ENCODE measurements at places on chromosomes 5 and 9.
A peak's percentile ranks its signal among the peaks of the same experiment; 100 is the strongest.

GRCh38 chr9:2253636-2254580 lies 238.8 kb downstream of the SMARCA2 start:
- DNase-seq, result no peak

DNA sequence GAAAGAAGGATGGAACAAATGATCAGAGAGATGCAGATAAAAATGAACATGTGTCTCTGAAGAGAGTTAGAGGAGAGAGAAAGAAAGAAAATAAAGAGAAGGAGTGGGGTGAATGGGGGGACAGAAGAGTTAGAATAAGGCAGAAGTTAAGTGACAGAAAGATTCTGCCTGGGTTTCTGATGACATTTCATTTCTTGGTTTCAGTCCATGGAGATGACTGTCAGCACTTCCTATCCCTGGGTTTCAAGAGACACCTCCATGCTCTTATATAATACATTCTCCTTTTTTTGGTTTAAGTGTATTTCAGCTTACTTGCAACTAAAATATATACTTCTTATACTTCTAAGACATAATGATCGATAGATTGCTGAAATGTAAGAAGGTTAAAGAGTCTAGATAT lies 213.0 kb upstream of the IL12B start:
- DNase-seq, result no peak

- DNase-seq, result no peak
Measured at GRCh38 chr5:41156739-41157138, 56.6 kb downstream of the C6 start.

GRCh38 chr9:134427153-134427782 lies 101.0 kb downstream of the RXRA start:
- DNase-seq, result no peak

- DNase-seq, result no peak
Measured at GRCh38 chr5:135304352-135305221, 94.4 kb downstream of the MACROH2A1 start.

- DNase-seq, result peak; percentile 75
Measured at GRCh38 chr5:98769210-98769958, 4.1 kb upstream of the RGMB start.

DNA sequence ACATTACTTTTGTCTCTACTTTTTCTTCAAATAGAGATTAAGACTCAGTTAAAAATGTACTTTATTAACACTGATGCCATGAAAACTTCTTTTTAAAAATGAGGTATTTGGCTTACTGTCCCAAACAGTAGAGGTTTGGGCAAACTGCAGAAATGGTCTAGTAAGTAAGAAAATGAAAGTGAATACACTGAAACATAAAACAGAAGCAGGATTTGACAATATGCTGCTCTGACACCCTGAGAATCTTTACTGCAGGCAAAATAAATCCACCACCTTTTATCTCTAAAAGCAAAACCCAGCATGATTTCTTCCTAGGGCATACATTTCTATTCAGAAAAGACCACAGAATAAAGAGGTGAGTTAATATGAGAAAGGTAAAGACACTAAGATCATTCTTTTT lies 86.2 kb downstream of the SLC38A9 start:
- no peak for DNase-seq

- no peak for DNase-seq
Measured at GRCh38 chr5:149279661-149280060, 8.0 kb downstream of the AFAP1L1 start.

GRCh38 chr9:8962084-8962483 lies 1162.5 kb upstream of the DMAC1 start:
- no peak for DNase-seq

DNA sequence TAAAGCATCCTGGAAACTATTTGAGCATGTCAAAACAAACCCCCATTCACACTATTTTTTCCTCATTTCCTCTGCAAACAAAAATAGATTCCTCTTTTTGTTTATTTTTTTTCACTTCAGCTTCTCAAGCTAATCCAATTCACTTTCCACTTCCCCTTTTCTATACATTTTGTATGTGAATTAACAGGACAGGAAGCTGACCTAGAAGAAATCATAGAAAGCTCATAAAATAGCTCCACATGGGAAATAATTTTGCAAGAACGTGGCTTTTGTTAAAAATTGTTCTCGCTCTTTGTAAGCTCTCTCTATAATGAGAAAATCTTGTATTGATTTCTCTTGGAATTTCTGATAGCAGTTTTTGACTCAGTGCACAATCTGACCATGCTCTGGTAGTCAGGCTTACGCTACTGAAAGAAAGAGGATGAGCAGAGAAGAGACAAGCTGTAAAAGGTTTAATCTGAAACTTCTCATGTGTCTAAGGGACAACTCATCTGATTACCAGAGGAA lies 215.8 kb downstream of the ADAMTS12 start:
- no peak for DNase-seq

GRCh38 chr9:17216011-17216410 lies 81.2 kb downstream of the CNTLN start:
- DNase-seq, result no peak

GRCh38 chr9:74379718-74380117 lies 117.4 kb upstream of the RORB start:
- DNase-seq, result peak; percentile 63

GRCh38 chr5:13930541-13931171 lies 13.8 kb downstream of the DNAH5 start:
- no peak for DNase-seq

GRCh38 chr9:88980740-88981203 lies 10.5 kb upstream of the S1PR3 start:
- no peak for DNase-seq
